ENCODE measurements at places on chromosomes 16 and 17.

- H3K4me1 ChIP-seq: no peaks in the 10 kb centered on the region
- no peaks in the 10 kb centered on the region for H3K36me3 ChIP-seq
- no peak for DNase-seq
- H3K27ac ChIP-seq: no peak overlapping the region
Observed at GRCh38 chr17:72930031-72930430, 162.5 kb downstream of the SLC39A11 start.

GRCh38 chr16:75965504-75966374 lies 239.4 kb upstream of the CPHXL start:
- no peaks in the 10 kb centered on the region for H3K36me3 ChIP-seq
- H3K4me1 ChIP-seq: no peaks in the 10 kb centered on the region
- DNase-seq: no peak
- no peak overlapping the region for H3K4me3 ChIP-seq
- H3K27me3 ChIP-seq: peaks cover 7% of the 10 kb centered on the region
- H3K27ac ChIP-seq: no peak overlapping the region

- H3K27me3 ChIP-seq: peaks cover 63% of the 10 kb centered on the region
- DNase-seq: no peak
- no peaks in the 10 kb centered on the region for H3K4me1 ChIP-seq
- no peak overlapping the region for H3K4me3 ChIP-seq
Observed at GRCh38 chr17:79258041-79258440, 183.4 kb downstream of the ENGASE start.

- H3K27me3 ChIP-seq: peaks cover 4% of the 10 kb centered on the region
- no peaks in the 10 kb centered on the region for H3K4me1 ChIP-seq
- no peaks in the 10 kb centered on the region for H3K36me3 ChIP-seq
- no peak for DNase-seq
- no peak overlapping the region for H3K4me3 ChIP-seq
Observed at GRCh38 chr17:3986270-3986938, 22.2 kb upstream of the ATP2A3 start.

DNA sequence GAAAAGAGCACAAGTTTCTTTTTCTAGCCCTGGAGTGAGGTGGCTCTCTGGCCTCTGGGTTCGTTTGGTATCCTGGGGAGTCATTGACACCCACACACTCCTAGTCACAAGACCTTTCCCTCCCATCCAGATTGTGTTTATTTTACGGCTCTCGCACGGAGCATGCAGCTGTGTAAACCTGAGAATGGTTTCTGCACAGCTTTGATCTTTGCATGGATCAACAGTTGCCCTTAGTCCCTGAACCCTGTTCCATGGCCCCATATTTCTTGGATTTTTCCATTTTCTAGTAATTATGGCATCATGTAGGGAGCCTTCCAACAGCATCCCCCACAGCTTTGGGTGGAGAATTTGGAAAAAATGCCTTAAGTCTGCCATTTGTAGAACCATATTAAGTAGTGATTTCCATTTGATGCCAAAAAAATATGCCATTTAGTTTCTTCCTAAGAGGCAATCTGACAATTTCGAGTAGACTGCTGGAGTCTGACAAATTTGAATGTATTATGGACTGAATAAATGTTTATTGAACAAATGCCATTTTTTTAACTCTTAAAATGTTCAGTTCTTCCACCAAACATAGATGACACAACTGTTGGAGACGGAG lies 197.7 kb downstream of the WWOX start:
- no peak overlapping the region for H3K27ac ChIP-seq

GRCh38 chr16:58063377-58064076 lies 38.0 kb downstream of the MMP15 start:
- H3K4me3 ChIP-seq: no peak overlapping the region
- DNase-seq: no peak
- H3K27ac ChIP-seq: no peak overlapping the region
- peaks cover 2% of the 10 kb centered on the region for H3K4me1 ChIP-seq
- no peaks in the 10 kb centered on the region for H3K36me3 ChIP-seq

- peaks cover 64% of the 10 kb centered on the region for H3K4me1 ChIP-seq
- DNase-seq: no peak
- peak overlapping the region; percentile 99 for H3K27ac ChIP-seq
- no peak overlapping the region for H3K4me3 ChIP-seq
Observed at GRCh38 chr17:41547921-41548843, 20.1 kb upstream of the KRT19 start.

- no peak overlapping the region for H3K4me3 ChIP-seq
- peaks cover 15% of the 10 kb centered on the region for H3K4me1 ChIP-seq
- H3K36me3 ChIP-seq: peaks cover 8% of the 10 kb centered on the region
- DNase-seq: no peak
- no peaks in the 10 kb centered on the region for H3K27me3 ChIP-seq
Observed at GRCh38 chr16:84907575-84907974, 87.8 kb downstream of the CRISPLD2 start.

DNA sequence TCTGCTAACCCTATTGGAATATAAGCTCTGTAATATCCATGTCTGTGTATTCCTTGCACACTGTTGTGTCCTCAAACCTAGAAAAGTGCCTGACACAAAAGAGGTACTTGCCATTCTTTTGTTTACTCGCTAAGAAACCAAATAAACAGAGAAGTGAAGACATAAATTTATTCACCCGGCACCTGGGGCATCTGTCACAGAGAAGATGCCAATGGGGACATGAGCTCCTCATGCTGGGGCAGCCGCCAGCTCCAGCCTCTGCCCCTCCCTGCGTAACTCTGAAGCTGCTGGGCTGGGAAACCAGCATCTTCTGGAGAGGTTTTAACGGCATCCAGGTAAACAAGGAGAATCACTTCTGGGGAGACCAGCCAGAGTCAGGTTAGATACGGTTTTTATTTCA lies 15.1 kb upstream of the CDRT4 start:
- no peaks in the 10 kb centered on the region for H3K27me3 ChIP-seq
- peaks cover 21% of the 10 kb centered on the region for H3K36me3 ChIP-seq
- no peak for DNase-seq
- H3K4me3 ChIP-seq: no peak overlapping the region
- H3K27ac ChIP-seq: no peak overlapping the region
- peaks cover 12% of the 10 kb centered on the region for H3K4me1 ChIP-seq

GRCh38 chr16:78796221-78796866 lies 696.9 kb downstream of the WWOX start:
- H3K4me1 ChIP-seq: peaks cover 8% of the 10 kb centered on the region
- no peaks in the 10 kb centered on the region for H3K36me3 ChIP-seq

- no peaks in the 10 kb centered on the region for H3K27me3 ChIP-seq
- DNase-seq: no peak
- H3K4me3 ChIP-seq: no peak overlapping the region
- H3K36me3 ChIP-seq: no peaks in the 10 kb centered on the region
- no peak overlapping the region for H3K27ac ChIP-seq
Observed at GRCh38 chr17:64139542-64139941, 9.6 kb upstream of the ERN1 start.
